GM23248 (cell line): ENCODE measurements at places on chromosomes 16 and 17. TPM values are rescaled to one million over a fixed set of nuclear protein-coding genes. Genes with fewer than 3 reads are reported as not detected.
A peak's percentile ranks its signal among the peaks of the same experiment; 100 is the strongest.

Gene PRSS8
- not detected in 2 replicates for total RNA-seq

Gene VEZF1
- 45.5 and 51.9 TPM in 2 replicates for total RNA-seq

Gene KRTAP4-3
- not detected in 2 replicates for total RNA-seq

- no peaks in the 10 kb centered on the region for H3K36me3 ChIP-seq
- H3K27ac ChIP-seq: no peak within 1 kb of the TSS
- H3K4me1 ChIP-seq: peaks cover 7% of the 10 kb centered on the region
- H3K4me3 ChIP-seq: peak within 1 kb of the TSS; percentile 28; the same call in 1 of the 2 replicates
- DNase-seq: peak; percentile 64
Observed at GRCh38 chr16:68644715-68645493, at the start of gene CDH3. CDH3 (plus strand) TSS chr16:68645310; CDS start chr16:68645380, 70 bp downstream.

- DNase-seq: no peak
- peak overlapping the region; percentile 73 for H3K27ac ChIP-seq
- no peaks in the 10 kb centered on the region for H3K36me3 ChIP-seq
Observed at GRCh38 chr17:36600465-36600864, 918 bp upstream of the MRM1 start.

GRCh38 chr16:70646260-70647241, at the start of gene IL34:
IL34 (plus strand) TSS chr16:70646559; CDS start chr16:70646948, 389 bp downstream.
- H3K36me3 ChIP-seq: no peaks in the 10 kb centered on the region
- no peak within 1 kb of the TSS for H3K27ac ChIP-seq
- peak; percentile 45 for DNase-seq
- H3K4me3 ChIP-seq: no peak within 1 kb of the TSS
- no peaks in the 10 kb centered on the region for H3K27me3 ChIP-seq
- H3K4me1 ChIP-seq: 0 out of 2 replicates have a peak, but pooled peaks cover 7% of the 10 kb centered on the region
